Stimulated activated CD8-positive, alpha-beta memory T cell treated with anti-CD3 and anti-CD28 coated beads, Interleukin-4, amount 100 ng/mL, for 48 hours (primary cell): ENCODE measurements at places on chromosomes 12 and 14.

DNA sequence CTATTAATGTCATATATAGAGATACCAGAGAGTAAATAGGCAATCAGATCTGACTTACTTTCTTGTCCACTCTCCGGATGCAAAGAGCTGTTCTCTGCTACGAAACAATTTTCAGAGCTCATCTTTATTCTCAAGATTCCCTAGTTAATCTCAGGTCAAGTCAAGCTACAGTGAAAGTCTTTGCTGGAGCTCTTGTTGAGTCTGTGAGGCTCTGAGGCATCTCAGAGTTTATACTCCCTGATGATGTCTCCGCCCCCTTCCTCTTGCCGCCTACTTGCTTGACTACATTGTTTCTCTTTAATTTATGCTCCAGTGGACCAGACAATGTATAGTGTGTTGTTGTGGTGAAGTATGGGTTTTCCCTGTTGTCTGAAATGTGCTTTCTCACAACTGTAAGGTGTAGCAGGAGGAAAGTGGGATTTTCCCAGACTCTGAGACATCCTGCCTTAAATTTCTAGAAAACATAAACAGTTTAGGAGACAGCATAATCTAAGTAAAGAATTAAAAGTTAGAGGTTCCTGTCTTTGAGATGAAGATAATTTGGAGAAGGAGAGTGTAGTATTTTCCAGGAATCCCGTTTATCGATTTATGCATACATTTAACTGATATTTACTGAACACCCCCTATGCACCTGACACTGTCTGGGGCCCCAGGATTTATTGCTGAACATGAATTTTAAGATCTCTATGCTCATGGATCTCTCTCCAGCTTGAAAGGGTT is at the start of gene CD69:
Gene CD69 (minus strand): TSS at position 203 of the 720 bp plus-strand sequence. CDS start 81 bp downstream, at position 122.
- peak; percentile 80 for DNase-seq

DNA sequence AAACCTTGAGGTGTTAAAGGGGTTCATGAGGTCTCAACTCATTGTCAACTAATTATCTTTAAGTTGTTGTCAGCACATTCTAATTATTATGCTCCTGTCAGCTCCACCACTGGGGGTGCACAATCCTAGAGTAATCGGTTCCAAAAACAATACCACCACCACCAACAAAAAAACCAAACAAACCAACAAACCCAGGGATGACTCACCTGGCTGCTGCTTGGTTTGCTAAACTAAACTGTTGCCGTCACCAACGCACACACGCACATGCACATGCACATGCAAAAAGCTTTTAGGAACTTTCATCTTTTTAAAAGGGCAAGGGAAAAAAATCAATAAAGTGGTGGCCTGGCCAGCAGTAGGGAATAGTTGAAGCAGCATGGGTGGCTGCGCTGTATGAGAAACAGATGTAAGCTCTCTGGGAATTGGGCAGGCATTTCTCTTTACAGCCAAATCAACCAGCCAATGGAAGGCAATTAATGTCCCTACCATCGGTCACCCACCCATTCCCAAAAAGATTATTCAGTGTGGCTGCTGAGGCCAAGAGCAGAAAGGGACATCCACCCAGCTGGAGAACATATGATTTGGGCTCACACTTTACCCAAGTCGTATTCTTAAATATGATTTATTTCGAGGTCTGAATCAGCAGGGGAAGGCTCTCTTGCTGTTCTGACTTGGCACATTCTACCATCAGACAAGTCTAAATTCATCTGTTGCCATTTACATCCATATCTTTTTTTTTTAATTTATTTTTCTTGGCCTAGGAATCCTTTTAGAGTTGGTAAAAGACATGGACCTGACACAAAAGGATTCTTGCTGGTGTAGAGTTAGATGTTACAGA is 20.0 kb downstream of the TMEM30B start:
- no peak for DNase-seq

GRCh38 chr14:93941293-93941910 is 14.3 kb downstream of the FAM181A start:
- no peak for DNase-seq

GRCh38 chr12:12123036-12123604 is 52.4 kb downstream of the BCL2L14 start:
- no peak for DNase-seq

DNA sequence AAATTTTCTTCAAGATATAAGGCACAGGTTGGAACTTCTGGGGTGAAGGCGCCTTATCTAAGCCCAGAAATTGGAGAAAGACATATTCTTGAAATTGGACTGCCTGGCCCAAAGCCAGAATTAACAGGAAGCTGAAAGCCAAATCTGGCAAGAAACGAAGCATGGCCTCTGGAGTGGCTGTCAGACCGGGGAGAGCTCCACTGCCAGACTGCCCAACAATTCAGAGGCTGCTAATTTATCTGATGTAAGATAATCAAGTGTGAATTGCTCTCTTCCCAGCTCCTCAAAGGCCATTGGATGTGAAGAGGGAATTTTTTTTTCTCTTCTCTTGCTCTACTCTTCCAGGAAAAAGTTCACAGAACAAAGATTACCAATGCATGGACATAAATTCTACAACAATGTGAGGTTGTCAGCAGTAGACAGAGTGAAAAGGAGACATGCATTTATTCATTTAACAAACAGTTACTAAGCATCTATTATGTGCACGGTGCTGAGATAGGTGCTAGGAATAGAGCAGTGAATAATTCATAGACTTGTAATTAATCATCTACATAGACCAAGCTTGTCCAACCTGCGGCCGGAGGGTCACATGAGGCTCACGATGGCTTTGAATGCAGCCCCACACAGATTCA is at the start of gene GDF3:
Gene GDF3 (minus strand): TSS at position 210 of the 632 bp plus-strand sequence. CDS start 47 bp downstream, at position 163.
- DNase-seq: no peak

GRCh38 chr14:102966681-102967505 is 44.4 kb downstream of the AMN start:
- DNase-seq: no peak

GRCh38 chr12:52314511-52314910 is 6.7 kb downstream of the KRT83 start:
- DNase-seq: no peak

DNA sequence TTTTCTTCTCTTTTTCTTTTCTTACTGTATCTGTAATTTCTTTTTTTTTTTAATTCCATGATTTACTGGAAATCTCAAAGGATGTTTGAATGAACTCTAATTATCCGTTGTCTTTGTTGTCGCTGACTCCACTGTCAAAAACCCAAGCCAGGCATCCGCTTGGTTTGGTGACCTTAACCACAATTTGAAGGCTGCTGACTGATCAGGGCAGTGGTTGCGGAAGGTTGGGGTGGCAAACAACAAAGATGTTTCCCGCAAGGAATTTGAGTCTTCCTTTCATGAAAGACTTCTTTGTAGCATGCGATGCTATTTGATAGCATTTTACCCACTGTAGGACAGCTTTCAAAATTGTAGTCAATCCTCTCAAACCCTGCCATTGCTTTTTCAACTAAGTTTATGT is 1013.8 kb downstream of the DIO2 start:
- DNase-seq: no peak

GRCh38 chr14:21923820-21924219 is 250.2 kb upstream of the OR4E1 start:
- DNase-seq: no peak

GRCh38 chr12:71665090-71665463 is 976 bp downstream of the THAP2 start:
- DNase-seq: no peak

DNA sequence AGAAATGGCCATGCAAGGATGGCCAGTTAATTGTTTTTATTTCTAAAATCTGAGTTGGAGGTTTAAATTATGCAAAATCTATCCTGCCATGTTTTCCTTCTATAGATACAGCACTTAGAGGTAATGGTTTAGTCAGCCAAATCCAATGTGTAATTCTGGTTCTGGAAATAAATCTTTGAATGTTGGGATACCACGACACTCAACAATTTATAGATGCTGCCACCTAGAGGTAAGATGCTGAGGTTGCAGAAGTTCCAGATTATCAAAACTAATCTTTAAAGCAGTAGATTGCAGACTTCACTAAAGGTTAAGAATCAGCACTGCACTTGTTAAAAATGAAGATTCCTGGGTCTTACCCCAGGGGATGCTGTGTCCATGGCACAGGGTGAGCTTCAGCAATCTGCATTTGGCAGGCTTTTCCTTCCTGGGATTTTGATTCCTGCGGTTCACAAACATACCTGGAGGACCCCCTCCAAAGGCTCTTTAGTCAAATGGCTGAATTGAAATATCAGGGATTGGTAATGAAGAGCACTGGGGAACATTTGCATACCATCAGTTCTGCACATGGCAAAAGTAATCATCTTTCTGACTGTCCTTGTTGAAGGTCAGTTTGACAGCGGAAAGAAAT is 53.4 kb upstream of the ANO4 start:
- no peak for DNase-seq

GRCh38 chr12:32062881-32063280 is 43.8 kb upstream of the BICD1 start:
- no peak for DNase-seq

GRCh38 chr12:103833891-103834290 is 7.1 kb downstream of the NT5DC3 start:
- DNase-seq: no peak

GRCh38 chr12:119060847-119061796 is 79.8 kb downstream of the SRRM4 start:
- DNase-seq: peak; percentile 48
